Pons (tissue), 1 donor: ENCODE measurements at places on chromosomes 12 and 14.

DNA sequence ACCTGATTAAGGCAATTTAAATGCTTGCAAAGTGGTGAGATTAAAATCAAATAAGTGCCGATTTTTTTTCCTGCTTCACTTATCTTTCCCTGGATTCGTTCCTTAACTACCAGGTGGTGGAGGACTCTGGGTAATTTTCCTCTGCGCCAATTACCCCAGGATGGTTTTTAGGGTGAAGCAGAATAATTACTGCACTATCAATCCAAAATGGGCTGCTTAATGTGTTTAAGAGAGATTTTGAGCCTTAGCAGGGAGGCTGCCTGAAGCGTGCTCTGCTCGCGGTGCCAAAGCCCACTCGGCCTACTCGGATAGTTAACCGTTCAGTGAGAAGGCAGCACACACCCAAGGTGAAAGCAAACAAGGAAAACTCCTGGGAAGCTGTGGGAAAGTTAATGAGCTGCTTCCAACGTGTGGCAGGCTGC lies 274.9 kb upstream of the LMO3 start:
- no peak for DNase-seq

DNA sequence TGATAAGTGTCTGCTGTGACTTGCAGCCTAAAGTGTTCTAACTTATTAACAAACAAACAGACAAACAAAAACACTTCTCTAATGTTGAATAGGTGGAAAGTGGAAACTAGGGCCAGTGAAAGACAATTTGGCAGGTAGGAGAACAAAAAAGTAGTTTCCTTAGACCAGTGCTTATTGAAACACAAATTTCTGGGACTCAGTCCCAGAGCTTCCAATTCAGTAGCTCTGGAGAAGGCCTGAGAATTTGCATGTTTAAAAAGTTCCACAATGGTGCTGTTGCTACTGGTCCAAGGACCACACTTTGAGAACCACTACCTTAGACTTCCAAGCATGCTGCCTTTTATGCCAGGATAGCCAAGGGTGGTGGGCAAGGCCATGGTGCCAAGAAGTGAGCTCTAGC lies 67.8 kb downstream of the AKAP6 start:
- peak; percentile 63 for DNase-seq

DNA sequence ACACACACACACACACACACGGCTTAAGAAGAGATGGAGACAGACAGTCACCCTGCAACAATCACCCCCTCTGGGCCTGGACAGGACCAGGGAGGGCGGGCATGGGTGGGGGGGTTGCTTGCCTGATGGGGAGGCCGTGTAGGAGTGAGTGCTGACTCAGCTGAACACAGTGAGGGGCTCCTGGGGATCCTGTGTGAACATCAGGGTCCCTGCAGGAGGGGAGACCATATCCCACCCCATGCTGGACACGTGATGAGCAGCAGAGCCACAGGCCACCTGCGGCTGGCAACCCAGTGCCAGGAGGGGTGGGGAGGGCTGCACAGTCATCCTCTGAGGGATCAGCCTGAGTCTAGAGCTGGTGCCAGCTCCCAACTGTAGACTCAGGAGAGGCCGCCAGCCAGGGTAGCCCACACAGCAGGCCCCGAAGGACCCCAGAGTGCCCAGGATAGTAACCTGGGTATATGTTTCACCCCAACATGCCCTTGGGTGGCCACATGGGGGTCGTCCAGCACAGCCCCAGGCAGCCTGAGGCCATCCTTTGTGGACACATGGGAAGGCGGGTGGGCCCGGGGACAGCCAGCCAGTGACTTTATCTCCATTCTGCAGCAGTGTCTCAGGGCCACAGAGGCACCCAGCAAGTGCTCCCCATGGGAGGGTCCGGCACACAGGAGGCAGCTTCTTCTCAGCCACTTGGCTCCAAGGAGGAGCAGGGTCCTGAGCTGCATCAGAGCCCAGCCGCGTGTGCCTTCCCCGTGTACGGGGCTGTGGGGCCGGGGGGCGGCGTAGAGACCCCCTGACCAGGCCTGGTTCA lies 73.7 kb upstream of the SFSWAP start:
- DNase-seq, result no peak

- no peak for DNase-seq
Observed at GRCh38 chr12:95470300-95470699, 3.7 kb upstream of the METAP2 start.

GRCh38 chr12:26833743-26834490 lies 923 bp upstream of the ITPR2 start:
- DNase-seq, result peak; percentile 22

GRCh38 chr12:121620333-121620891 lies 5.9 kb upstream of the ORAI1 start:
- DNase-seq, result no peak

GRCh38 chr12:56836800-56837663 lies 73.9 kb downstream of the HSD17B6 start:
- no peak for DNase-seq

- no peak for DNase-seq
Observed at GRCh38 chr12:114694436-114695304, 10.7 kb upstream of the TBX3 start.

- no peak for DNase-seq
Observed at GRCh38 chr14:57847096-57847495, 18.8 kb downstream of the SLC35F4 start.

GRCh38 chr12:68980476-68981212 lies 47.7 kb upstream of the CPM start:
- DNase-seq, result no peak

DNA sequence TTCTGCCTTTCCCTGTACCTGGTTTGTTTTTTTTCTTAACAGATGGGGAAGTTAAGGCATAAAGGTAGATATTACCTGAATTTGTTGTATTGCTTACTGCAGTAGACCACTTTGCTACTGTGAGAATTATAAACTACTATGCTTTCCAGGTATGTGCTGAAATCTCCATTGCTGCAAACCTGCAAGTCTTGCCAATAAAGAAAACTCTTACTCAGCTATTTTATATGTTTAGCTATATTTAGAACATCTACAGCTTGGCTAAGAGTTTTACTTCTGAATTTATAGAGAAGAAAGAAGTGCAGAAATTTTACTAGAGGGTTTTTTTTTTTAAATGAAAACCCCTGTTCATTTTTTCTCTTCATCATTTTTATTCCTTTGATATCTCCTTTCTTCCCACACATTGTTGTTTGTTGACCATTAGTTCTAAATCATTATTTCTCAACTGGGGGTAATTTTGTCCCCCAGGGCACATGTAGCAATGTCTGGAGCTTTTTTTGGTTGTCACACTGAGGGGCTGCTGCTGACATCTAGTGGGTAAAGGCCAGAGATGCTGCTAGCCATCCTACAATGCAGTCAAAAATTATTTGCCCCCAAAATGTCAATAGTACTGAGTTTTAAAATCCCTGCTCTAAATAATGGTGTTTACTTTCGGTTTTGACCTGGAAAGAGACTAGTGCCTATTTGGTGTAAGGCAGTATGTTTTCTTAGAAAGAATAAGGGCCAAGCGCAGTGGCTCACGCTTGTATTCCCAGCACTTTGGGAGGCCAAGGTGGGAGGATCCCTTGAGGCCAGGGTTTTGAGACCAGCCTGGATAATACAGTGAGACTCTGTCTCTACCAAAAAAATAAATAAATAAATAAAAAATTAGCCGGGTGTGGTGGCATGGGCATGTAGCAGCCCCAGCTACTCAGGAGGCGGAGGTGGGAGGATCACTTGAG lies 48.6 kb downstream of the PCNX1 start:
- DNase-seq, result peak; percentile 26

DNA sequence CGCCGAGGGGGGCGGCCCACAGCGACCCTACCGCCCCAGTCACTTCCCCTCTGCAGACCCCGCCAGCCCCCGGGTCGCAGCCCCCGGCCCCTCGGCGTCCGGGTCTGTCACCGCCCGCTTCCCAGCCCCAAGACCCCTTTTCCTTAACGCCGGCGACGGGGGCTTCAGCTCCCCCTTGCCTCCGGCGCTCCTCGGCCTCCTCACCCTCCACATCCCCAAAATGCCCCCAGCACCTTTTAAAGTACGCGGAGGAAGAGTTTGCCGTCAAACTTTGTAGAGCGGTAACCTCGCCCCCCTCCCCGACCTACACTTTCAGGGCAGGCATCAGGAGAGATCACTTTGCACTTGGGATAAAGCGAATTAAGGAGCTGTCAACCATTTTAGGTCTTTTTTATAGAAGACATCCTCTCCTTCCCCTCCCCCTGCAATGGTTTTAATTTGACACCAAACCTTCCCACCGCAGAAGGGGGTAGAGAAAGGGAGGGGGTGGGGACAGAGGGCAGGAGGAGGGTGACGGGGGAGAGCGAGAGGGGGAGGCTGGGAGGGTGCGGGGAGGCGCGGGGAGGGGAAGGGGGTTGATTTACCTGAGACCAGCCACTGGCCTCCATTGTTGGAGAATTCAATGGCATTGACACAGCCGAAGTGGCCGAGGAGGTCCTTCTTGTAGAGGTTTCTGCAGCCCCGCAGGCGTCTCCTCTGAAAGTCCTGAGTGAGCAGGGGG lies 578 bp downstream of the DCAF5 start:
- DNase-seq, result peak; percentile 35

- DNase-seq, result no peak
Observed at GRCh38 chr14:67418401-67419191, 6.6 kb upstream of the PLEK2 start.

- peak; percentile 44 for DNase-seq
Observed at GRCh38 chr12:85468356-85469157, 188.5 kb downstream of the ALX1 start.

DNA sequence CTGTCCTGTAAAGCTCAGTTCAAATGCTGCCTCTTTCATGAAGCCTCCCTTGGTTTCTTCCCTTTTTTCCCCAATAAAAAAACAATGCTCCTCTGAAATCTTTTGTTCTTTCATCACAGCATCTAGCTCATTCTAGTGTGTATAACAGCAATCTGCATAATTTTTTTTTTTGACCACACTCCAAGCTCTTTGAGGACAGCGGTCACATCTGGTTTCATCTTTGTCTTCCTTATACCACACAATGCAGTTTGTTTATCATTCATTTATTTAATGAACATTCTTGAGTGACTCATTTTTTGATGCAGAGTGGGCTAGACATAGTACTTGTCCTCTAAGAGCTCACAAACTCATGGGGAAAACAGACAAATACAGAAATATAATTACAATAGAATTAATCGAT lies 7.3 kb downstream of the GNG2 start:
- DNase-seq, result no peak
